Activated naive CD8-positive, alpha-beta T cell treated with anti-CD3 and anti-CD28 coated beads for 36 hours (primary cell): ENCODE measurements at places on chromosomes 7 and 10. TPM values are rescaled to one million over a fixed set of nuclear protein-coding genes. Genes with fewer than 3 reads are reported as not detected.

SLC18A2 gene
- not detected for total RNA-seq

ASZ1 gene
- total RNA-seq = not detected

TMEM130 gene
- total RNA-seq = not detected

NODAL gene
- total RNA-seq = not detected

PPP1R17 gene
- total RNA-seq = not detected

SLC29A3 gene
- 4.3 TPM for total RNA-seq

SDK1 gene
- 0.49 TPM for total RNA-seq

UPK3B gene
- not detected for total RNA-seq

PLAC9 gene
- total RNA-seq = not detected

NPFFR1 gene
- total RNA-seq = not detected

NOC3L gene
- 47.9 TPM for total RNA-seq

EPHB6 gene
- total RNA-seq = 10.0 TPM

GRCh38 chr7:66741710-66742049 is 1.1 kb downstream of the RABGEF1 start:
- no peak for DNase-seq

DNA sequence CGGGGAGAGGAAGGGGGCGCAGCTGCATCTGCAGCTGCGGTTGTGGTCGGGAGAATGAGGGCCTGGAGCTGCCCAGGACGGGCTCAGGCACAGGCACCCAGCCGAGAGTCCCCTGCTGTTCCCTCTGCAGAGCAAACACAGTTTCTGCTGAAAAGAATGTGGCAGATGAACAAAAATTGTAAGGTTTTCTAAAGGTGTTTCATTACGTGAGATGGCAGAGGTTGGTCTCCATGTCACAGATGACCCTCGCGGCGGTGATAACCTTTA is 456.2 kb downstream of the DNAJB6 start:
- DNase-seq = no peak

DNA sequence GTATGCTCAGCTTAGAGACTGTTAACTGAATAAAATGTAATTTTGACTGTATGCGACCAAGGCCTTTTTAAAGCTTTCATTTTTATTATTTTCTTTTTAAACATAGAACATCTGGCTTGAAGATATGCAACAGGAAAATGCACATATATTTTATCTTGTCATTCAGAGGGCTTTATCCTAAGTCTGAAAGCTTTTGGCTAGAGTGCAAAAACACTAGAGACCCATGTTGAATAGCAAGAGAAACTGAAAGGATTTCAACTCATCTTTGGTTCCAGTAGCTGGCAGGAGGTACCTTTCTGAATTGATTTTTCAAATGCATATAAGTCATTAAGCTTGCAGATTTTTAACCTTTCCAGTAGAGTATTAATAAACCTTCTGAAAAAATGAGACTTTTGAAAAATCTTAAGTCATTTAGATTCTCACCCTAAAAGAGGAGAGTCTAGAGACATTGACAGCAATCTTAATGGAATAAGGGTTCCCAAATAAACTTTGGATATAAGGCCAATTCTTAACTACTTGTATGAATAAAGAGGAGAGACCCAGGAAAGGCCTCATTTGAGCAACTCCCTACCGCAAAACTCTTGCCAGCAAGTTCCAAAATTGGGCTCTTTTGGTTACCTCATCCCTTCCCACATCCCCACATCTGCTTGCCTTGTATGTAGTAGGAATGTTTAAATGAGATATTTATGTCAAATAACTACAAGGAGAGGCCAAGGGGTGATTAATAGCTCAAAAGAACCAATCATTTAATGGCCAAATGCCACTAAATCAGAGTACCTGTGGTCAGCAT is 454.4 kb downstream of the HTR7 start:
- no peak for DNase-seq

DNA sequence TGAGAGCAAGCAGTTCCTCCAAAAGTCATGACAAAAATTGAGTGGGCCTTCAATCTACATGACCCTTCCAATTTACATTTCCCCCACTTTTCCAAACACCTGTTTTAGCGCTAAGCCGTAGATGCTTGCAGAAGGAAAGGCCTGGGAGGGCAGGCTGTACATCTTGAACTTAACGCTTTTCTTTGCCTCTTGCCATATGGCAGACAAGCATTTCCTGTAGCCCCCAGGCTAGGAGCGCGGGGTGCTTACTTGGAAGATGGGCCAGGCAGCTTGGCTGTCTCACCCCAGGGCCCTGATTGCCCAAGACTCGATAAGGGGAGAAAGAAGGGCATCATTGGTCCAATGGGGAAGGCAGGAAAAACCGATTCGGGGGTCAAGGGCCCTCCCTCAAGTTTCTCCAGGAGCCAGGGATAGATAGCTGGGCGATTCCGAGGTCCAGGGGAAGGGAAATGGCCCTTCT is 1.8 kb downstream of the HOXA10 start:
- DNase-seq = no peak

DNA sequence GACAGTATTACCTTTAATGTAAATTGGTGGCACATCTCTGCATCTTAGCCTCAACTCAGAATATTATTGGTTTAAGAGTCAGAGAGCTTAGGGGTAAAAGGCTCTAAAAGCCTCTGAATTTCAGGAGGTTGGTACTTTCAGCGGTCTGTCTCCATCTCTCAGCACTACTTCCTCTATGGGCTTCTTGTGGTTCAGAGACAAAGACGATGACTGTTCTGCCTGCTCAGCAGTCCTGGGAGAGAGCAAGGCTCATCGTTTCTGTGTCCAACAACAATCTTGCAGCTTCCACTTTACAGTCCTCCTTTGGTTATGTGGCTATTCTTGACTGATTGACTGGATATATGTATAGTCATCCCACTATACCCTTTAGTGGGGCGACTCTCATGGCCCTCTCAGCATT is 394.7 kb downstream of the AUTS2 start:
- no peak for DNase-seq

GRCh38 chr7:131299074-131299473 is 28.6 kb upstream of the MKLN1 start:
- DNase-seq = no peak

DNA sequence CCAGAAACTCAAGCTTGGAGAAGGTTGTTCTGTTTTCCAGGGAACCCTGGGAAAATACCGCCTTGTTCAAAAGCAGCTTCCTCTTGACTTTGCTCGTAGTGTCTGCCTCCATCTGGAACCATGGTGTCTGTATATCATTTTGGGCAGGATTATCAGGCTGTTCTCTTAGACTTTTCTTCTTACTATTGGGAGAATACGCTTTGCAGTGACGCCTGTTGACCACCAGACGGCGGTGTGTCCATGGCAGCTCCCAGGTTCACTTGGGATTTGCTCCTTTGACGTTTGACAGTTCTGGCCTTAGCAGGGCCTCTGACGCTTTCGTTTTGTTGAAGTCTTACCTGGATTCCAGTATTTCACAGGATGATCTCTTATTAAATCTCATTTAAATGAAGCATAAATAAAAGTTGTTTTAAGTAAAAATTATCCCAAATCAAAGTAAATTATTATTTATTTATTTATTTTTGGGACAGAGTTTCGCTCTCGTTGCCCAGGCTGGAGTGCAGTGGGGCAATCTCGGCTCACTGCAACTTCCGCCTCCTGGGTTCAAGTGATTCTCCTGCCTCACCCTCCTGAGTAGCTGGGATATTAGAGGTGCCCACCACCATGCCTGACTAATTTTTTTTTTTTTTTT is 41.8 kb upstream of the GJD4 start:
- DNase-seq = peak; percentile 41

DNA sequence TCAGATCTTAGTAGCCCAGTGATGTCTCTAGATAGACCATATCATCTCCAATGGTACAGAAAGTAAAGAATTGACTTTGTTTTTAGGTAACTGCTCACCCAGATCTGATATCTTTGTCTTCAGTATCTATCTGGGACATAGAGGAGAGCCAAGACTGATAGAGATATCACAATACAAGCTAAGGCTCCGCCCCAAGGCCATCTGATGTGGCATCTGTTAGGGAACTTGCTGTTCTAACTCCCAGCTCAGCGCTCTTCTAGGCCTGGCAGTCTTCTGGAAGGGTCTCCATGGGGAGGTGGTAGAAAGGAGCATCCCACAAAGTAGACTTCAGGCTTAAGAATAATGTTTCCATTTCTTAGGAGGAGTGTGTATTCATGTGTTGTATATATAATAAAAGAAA is 88.4 kb upstream of the SAMD8 start:
- DNase-seq = no peak

GRCh38 chr7:112459645-112460044 is 9.4 kb downstream of the IFRD1 start:
- no peak for DNase-seq

GRCh38 chr7:151251689-151252560 is 3.4 kb upstream of the SMARCD3 start:
- no peak for DNase-seq

GRCh38 chr7:122306320-122307227 is 2.0 kb upstream of the FEZF1 start:
- DNase-seq = no peak

GRCh38 chr7:74179935-74180604 is 5.9 kb downstream of the EIF4H start:
- no peak for DNase-seq

DNA sequence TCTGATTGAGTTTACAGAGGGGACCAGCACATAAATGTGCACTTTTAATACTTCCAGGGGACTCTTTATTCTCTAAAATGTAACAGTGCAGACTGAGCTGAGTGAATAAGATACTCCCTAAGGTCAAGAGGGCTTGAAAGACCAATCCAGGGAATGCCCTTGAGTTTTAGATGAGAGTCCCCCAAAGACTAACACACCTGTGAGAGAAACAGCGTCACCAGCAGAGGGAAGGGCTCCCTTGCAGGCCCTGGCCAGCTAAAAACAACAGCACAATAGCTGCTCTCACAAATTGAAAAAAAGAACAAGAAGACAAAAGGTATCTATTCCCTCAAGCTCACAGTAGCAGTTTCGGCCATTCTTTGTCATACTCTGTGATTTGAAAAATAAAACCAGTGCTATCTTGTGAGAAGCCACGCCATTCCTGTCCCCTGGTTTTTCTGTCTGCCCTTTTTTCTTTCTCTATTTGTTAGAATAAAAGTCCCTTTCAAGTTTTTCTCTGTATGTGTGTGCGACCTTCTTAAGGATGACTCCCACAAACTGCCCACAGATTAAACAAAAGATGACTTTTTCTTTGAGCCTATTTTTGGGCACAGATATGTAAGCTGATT is 230.4 kb upstream of the BMPER start:
- DNase-seq = no peak

GRCh38 chr10:11397980-11398580 is 213.4 kb downstream of the USP6NL start:
- DNase-seq = no peak

GRCh38 chr10:51729822-51730555 is 30.6 kb upstream of the CSTF2T start:
- DNase-seq = no peak

GRCh38 chr7:41544241-41544640 is 158.6 kb downstream of the INHBA start:
- DNase-seq = no peak

- DNase-seq = no peak
These were observed 26.4 kb downstream of the PDLIM1 start for GRCh38 chr10:95264227-95265051.

DNA sequence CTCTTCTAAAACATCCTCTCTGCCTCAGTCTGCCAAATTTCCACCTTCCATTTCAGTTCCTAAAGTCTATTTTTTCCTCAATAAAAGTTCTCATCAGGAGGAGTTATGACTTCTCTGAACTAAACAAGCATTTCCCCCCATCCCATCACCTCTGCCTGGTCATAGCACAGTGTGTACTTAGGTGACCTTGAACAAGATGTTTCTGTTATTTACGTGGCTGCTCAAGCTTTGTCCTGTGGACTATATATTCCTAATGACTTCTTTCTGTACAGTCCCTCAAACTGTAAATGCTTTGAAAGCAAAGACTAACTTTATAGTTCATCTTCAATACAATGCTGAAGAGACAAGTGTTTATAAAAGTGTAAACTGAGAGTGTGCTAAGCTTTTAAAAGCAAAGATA is 166.9 kb downstream of the CPEB3 start:
- no peak for DNase-seq

- no peak for DNase-seq
These were observed 50.9 kb upstream of the UNC5B start for GRCh38 chr10:71161425-71161824.

DNA sequence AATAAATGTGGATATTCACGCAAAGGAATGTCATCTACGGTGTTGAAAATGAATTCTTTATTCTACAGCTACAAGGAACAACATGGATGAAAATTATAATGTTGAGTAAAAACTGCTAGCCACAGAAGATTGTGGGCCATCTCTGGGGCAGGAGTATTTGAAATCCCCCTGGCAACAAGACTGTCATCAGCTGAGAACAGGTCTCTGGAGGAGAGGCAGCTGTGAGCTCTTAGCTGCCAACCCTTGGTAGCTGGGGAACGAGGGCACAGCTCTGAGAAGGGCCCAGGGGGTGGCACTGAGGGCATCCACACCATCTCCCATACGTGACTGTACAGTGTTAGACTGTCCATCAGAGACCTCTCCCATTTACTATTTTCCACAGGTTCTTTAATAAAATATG is 340.1 kb upstream of the MGMT start:
- no peak for DNase-seq

- no peak for DNase-seq
These were observed 59.1 kb downstream of the ELAPOR2 start for GRCh38 chr7:87000344-87000743.

DNA sequence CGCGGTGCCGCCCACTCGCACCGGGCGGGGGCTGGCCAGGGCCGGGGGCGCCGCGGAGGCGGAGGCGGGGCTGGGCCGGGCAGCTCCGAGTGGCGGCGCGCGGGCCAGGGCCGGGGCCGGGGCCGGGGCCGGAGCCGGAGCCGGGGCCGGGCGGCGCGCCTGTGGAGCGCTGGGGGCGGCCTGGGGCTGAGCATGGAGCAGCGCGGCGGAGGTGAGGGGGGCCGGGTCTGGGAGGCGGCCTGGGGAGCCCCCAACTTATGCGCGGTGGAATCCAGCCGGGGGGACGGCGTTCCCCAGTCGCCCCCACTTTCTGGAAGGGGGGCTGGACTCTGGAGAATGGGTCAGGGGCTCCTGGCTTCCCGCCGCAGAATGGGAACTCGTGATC is at the start of gene LZTS2:
Gene LZTS2, plus strand, starts transcription at position 67 of the 385 bp plus-strand sequence. CDS start 2,731 bp downstream, outside the sequence.
- no peak for DNase-seq

DNA sequence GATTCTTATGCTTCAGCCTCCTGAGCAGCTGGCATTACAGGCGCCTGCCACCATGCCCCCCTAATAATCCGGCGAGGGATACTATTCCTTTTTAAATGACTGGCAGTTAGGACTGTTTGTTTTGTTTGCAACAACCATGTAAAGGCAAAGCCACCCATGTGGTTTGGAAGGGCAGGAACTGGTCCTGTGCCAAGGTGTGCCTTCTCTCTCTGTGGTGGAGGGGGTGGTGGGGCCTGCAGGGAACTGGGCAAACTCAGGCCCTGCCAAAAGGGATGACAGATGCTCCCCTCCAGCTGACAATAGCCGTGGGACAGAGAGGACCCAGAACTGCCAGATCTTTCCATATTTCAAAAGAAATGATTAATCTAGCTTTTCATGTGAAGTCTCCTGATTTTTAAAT is 23.5 kb upstream of the WAPL start:
- no peak for DNase-seq

GRCh38 chr7:910441-910861 is 34.1 kb downstream of the GET4 start:
- DNase-seq = no peak
